Endothelial cell of coronary artery (primary cell): ENCODE measurements at places on chromosomes 2 and 18. TPM values are rescaled to one million over a fixed set of nuclear protein-coding genes. Genes with fewer than 3 reads are reported as not detected.

Gene RAB6C
- total RNA-seq, result under 0.01 TPM in 1 of 2 replicates, not detected in the other

Gene PROKR1
- not detected in 2 replicates for total RNA-seq

Gene CELF4
- total RNA-seq, result not detected in 2 replicates

Gene DAW1
- 6.6 and 15.2 TPM in 2 replicates for total RNA-seq

Gene TRIM54
- total RNA-seq, result not detected in 2 replicates
